ENCODE measurements at places on chromosomes 4 and X.

DNA sequence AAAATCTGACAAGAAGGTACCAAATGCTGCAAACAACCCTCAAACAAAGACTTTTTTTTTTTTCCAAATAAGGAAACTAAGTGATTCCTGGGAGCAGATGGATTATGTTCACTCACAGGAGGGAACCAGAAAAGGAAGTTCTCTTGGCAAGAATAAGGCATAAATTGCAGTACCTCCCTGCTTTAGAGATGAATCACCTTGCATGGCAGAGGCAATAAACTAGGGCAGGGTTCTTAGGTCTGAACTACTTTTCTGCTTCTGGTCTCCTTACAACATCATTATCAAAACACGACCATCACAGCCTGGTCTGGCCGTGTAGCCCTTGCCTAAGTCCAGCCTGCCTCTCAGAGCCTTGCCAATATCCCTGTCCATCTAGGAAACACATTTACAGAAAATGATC is 6.3 kb downstream of the TMEM31 start:
- DNase-seq: no peak

GRCh38 chr4:962231-963208 is 10.8 kb downstream of the DGKQ start:
- no peak for DNase-seq

DNA sequence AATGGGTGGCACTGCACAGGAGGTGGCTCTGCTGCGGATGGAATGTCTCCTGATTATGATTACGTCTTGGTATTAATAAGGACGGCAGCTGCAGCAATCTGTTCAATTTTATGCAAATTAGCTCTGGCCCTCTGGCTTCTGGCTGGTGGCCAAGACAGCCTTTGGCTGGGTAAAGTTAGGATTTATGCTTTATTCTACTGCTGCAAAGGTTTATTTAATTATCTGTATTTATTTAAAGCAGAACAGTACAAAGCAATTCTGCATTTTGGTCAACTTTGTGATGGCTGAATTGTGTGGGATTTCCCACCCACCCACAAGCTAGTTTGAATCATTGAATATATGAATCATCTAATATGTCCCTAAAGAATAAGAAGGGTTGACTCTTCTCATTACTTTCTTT is 745.6 kb upstream of the FAM241A start:
- DNase-seq: no peak

DNA sequence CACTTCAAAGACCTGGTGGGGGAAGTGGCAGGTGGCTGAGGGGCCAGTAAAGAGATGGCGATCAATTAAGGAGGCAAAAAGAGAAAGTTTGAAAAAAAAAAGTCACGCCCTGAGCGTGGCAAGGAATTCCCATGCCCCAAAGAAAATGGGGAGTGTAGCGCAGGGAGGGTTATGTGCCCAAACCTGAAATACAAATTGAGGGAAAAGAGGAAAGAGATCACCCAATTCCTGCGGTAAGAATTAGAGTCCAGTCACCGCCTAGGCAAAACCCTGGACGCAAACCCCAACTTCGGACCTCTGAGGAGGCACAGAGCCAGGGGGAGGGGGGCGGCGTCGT is 595 bp downstream of the ENOX2 start:
- DNase-seq: no peak

GRCh38 chr4:109787807-109788206 is 14.0 kb downstream of the CFI start:
- DNase-seq: no peak

DNA sequence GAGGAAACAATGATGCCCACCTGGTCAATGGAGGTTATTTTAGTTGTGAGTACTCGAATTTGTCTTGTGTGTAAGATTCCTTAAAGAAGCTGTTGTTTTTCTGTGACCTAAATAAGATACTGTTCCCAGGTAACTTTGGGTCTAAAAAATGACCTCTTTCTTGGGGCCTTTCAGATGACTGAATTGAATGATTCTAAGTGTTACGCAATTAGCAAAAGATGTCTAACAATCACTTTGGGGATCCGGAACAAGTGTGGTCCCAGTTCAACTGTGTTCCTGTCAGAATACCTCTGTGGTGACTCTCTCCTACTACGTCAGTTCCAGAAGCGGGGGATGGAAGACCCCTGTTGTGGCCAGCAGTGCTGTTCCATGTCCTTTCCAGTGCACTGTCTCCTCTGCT is 99.4 kb downstream of the FRAS1 start:
- no peak for DNase-seq
